Caki2 (cell line): ENCODE measurements at places on chromosomes 7 and 10.

GRCh38 chr10:96374639-96374984 is 15.8 kb upstream of the OPALIN start:
- DNase-seq, result no peak

GRCh38 chr10:132904181-132904813 is 38.1 kb downstream of the CFAP46 start:
- DNase-seq, result peak; percentile 16

DNA sequence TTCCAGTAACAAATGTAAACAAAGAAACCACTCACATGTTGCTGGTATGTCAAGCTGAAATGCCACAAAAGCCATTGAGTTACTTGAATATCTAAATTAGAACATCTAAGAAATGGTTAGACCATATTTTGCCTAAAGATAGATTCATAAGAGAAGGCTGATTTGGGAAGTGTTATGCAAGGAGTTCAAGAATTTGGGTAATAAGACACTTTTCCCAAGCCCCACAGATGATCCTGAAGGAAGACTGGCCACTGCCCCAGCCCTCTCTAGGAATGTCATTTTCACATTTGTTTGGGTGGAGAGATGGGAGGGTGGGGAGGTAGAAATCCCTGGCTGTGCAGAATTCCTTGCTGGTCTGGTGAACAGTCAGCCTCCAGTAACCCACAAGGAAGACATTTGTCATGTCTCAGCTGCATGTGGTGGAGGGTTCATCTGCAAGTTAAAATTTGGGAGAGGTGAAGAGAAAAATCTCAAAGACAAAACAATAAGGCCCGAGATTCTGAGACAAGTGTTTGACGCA is 427.2 kb upstream of the KLF6 start:
- DNase-seq, result peak; percentile 10

DNA sequence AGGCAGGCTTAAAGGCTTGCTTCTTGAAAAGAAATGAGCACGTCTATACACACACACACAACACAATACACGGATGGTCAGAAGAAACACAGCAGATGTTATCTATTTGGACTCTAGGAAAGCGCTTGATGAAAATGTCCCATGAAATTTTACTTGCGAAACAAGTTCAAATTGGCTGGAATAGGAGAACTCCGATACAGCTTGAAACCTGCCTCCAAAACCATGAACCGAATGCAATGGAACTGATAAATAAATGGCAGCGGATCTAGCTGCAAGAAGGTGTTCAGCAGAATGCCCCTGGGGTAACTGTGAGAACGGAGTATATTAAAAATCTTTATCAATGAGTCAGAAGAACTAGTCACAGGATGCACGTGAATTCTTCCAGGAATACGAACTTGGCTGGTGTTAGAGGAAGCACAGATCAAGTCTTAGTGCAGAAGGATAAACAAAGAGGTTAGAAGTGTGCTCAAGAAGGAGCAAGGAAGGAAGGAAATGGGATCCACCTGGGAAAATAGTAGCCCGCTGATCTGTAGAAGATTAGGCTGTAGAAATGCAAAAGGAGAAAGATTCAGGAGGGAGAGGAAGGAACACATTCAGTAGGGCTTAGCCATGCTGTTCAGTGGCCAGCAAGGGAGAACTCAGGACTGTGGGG is 142.0 kb upstream of the PRKCQ start:
- DNase-seq, result peak; percentile 77

DNA sequence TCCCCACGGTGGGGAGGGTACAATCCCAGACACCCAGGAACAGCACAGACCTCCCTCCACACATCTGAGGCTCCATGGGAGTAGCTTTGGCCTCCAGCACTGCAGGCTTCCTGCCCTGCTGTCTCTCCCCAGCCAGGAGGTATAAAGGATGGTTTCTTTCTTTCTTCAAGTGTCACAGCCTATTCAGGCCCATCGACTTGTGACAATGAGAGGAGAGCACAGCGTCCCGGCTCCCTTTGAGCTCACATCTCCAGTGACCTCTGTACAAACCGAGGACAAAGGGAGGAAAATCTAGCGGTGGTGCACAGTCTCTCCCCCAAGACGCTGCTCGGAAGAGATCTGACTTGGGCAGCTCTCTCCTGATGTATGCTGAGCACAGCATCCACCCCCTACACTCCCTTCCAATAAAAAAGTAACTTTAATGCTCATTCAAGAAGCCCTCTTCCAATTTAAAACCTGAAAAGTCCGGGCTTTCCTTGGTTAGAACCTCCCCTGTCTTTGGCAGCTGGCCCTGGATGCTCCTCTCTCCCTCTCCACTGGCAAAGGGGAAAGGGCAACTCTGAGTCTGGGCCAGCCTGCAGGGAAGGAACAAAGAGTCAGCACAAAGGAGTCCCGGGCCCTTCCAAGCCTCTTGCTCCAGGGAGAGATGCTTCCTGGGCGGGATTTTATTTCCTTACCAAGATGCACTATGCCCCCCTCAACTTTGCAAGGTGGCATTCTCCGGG is 18.0 kb downstream of the CHST15 start:
- no peak for DNase-seq
